Hindlimb muscle (tissue), 1 donor: ENCODE measurements at places on chromosomes 7 and 10.

GRCh38 chr10:42952349-42952748 is 124.5 kb upstream of the RET start:
- DNase-seq, result no peak

- no peak for DNase-seq
These were observed 332.5 kb upstream of the ETV1 start for GRCh38 chr7:14321947-14322346.

- no peak for DNase-seq
These were observed 137.5 kb downstream of the IMMP2L start for GRCh38 chr7:111424768-111425167.

DNA sequence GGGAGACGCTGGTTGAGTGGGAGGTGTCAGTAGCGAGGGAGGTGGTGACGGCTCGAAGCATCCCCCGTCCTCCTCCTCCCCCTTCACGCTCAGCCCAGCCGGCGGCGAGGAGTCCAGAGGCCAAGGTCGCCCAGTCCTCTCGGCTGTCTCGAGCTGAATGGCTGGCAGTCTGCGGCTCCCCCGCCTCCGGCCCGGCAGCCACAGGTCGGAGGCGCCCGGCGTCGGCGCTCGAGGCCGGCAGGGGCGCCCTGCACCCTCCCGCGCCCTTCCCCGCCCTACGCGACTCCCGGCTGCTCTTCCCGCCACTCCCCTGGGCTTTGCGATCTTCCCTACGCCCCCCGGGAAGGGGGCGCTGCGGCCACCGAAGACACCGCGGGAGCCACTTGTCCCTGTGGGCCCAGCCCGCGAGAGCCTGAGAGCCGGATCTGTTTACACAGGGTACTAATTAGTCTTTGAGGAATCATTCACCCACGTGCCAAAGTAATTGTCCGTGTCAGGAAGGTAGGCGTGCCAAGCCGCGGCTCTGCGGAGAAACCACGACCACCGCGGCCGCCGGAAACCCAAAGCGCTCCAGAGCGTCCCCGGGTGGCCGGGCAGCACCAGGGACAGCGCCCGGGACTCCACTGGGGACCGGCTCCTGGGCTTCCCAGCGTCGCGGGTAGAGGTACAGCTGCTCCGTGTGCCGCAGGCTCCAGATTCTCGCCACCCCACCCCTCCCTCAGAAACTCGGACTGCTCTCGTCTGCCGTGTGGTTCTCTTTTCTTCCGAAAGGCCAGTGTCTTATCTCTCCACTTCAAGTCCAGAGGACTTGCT is at the start of gene NXPH1:
Gene NXPH1, plus strand, starts transcription at position 133 of the 813 bp plus-strand sequence.
- no peak for DNase-seq

DNA sequence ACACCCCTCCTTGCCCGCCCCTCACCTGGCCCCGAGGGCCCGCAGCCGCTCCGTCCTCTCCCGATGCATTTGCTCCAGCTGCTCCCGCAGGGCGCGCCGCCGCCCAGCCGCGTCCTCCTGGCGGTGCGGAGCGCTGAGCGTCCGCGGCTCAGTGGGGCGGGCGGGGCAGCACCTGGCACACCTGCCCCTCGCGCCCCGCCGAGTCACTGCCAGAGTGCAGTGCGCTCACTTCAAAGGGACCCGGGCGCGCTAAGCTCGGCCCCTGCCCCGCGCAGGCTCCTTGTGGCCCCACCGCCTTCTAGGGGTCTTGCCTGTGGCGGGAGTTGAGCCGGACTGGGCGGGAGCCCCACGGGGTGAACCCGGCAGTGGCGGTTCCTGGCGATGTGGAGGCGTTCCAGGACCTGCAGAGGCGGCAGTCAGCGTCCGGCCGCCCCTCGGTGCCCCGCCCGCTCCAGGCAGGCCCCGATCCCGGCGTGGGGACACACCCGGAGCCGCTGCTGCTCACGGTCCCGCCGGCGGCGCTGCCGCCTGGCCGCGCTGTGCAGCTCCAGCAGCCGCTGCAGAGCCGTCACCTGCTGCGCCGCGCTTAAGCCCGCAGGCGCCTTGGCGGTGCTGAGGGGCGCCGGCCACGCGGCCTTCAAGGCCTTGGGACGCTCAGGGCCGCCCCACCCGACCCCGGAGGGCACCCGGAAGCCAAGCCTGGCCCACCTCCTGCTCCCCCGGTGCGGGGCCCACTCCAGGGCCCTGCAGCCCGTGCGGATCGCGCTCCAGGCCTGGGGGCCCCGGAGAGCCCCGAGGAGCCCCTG is 6.7 kb downstream of the ATP6V1F start:
- DNase-seq, result peak; percentile 67

DNA sequence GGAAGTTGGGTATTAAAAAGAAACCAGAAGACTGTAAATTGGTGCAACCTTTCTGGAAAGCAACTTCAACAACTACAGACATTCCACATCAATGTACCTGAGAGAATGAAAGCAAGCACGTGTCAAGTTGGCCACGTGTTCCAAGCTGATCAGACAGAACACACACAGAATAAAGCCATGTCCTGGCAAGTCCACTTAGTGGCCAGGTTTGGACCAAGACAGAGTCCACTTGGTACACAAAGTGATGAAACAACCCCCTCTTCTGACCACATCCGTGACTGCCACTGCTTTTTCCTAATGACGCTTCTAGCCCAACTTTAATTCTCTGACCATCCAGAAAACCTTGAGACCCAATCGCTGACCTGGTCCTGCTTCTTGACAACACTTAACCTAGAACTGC is 109.4 kb downstream of the ABLIM1 start:
- peak; percentile 42 for DNase-seq

DNA sequence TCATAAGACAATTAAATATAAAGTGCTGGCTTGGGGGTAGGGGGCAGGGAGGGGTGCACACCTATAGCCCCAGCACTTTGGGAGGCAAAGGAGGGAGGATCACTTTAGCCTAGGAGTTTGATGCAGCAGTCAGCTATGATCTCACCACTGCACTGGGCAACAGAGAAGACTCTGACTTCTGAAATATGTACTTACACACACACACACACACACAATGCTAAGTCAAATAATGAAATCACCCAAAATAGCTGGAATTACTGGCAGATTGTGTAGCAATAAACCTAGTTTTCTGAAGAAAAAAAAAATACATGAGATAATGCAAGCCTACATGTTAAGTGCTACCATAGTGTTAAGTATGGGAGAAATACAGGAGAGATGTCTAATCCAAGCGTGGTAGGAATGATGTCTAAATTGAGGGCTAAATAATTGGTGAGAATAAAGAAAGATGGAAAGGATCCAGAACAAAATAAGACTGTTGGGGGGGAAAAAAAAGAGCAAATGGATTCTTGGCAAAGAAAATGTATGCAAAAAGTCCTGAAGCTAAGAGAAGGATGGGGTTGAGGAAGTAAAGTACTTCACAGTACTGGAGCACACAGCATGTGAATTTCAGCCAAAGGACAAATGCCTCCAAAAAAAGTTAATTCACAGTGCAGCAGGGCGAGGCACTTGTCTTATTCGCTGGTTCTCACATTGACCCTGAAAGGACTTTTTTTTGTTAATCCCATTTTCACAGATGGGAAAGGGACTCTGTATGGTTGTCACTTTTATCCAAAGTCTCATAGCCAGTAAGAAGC is 73.9 kb downstream of the IGF2BP3 start:
- DNase-seq, result no peak

GRCh38 chr10:103123282-103124024 is 69.6 kb downstream of the NT5C2 start:
- no peak for DNase-seq

DNA sequence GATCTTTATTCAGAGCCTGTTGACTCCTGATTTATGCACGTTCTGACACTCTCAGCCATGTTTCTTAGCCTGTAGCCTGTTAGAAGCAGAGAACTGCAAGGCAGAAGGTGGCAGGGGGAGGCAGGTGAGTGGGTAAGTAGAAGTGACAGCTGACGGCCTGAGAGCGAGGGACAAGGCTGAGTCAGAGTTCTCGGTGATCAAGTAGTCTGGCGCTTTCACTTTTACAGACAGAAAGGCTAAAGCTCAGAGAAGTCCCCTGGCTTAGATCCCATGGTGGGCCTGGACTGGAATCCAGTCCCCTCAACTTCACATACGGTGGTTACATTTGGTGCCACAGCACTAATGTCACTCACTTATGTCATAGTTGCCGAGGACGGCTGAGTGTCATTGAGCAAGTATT is 139.0 kb downstream of the TACC2 start:
- DNase-seq, result no peak

DNA sequence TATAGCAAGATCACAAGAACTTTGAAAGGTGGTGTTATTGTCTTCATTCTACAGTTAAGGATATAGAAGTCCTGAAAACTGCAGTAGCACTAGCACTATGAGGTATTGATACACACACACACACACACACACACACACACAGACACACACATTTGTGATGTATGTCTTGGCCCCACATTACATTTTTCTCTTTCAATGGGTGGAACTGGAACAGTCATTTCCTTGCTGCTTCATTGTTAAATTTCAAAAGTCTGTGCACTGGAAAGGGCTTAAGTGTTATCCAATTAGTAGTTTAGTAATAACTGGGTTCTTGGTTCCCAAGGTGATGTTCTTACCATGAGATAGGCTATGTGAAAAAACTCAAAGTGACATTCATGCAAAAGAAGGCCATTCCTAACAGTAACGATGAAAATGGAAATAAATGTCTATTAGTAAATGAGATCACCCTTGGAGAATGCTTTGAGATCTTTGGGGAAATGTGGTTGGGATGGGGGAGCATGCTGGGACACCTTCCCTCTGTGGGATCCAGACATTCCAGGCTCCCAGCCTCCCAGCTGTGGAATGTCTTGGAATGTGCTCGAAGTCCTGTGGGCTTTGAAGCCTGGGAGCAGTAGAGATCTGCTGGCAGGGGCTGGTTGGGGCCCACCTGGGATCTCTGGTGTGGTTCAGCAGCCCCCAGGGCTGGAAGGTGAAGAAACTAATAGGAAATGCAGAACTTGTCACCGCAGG is 37.4 kb upstream of the CALD1 start:
- no peak for DNase-seq

DNA sequence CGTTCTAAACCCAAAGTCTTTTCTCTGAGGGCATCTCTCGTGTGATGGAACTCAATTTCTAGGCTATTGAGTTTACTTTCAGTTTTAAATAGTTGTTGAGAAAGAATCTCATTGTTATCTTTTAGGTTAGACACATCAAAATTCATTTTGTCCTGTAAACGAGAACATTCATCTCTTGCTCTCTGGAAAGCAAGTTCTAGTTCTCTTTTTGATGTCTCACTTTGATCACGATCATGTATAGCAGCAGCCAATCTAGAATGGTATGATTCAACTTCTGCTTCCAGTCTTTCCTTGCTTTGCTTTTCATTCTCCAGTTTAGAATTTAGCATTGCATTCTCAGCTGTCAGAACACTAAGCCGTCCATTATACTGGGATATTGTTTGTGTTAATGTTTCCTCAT is 65.1 kb downstream of the ANKRD26 start:
- DNase-seq, result no peak

GRCh38 chr7:101882595-101883564 is 65.5 kb downstream of the CUX1 start:
- DNase-seq, result peak; percentile 58

- DNase-seq, result no peak
These were observed 543 bp downstream of the HMX3 start for GRCh38 chr10:123136221-123136805.

GRCh38 chr10:67259319-67259929 is 333.6 kb downstream of the LRRTM3 start:
- DNase-seq, result no peak

GRCh38 chr7:20744954-20745446 is 41.7 kb downstream of the SP8 start:
- no peak for DNase-seq

- no peak for DNase-seq
These were observed 4.2 kb downstream of the PHTF2 start for GRCh38 chr7:77802557-77803405.

DNA sequence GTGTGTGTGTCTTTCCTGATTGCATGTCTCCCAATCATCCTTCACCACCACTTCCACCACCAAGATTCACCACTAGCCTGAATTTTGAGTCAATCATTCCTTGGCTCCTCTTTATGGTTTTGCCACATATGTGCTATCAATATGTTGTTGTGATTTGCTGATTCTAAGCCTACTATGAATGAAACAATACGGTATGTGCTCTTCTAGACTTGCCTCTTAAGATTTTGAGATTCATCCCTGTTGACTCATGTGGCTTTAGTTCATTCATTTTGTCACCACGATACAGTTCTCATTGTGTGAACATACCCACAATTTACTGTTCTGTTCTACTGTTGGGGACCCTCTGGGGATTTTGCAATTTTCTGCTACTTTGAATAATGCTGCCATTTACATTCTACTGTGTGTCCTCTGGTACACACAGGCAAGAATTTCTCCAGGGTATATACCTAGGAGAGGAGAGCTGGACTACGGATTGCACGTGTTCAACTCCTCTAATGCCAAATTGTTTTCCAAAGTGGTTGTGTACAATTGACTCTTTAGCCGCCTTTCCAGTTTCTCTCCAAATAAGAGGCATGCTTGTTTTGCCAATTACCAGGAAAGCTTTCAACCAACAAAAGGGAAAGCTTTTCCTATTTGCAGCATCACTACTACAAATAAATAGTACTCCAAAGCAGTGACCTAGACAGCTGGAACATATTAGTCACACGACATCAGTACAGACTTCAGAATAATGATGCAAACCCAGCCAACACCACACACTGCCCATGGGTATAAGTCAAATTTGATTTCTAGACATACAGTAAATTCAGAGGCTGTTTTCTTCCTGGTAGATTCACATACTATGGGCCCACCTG is 30.0 kb downstream of the SGMS1 start:
- no peak for DNase-seq

DNA sequence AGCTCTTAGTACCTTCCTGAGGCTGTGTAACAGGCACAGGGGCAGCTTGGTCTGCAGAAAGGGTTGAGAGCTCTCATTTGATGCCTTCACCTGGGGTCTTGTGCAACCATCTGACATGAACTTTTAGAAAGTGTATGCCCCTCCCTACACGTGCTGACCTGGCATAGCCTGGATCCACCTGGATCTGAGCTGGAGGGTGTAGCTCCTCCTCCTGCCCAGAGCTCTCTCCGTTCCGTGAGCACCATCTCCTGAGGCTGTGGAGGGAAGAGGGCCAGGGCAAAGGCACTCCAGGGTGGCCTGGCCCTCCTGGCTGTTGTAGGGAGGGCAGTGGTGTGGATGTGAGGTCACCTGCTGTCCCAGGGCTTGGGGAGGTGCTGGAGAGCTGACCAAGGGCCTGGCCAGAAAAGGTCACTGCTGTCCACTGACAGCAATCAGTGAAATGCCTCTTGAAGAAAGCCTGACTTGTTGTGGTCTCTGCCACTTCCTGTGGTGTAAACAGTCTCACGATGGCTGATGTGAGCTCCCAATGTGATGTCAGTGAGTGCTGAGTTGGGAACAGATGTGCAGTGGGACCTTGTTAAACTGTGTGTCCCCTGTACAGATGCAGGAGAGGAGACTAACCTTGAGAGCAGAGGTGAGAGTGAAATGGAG is 23.0 kb downstream of the AMZ1 start:
- DNase-seq, result no peak

DNA sequence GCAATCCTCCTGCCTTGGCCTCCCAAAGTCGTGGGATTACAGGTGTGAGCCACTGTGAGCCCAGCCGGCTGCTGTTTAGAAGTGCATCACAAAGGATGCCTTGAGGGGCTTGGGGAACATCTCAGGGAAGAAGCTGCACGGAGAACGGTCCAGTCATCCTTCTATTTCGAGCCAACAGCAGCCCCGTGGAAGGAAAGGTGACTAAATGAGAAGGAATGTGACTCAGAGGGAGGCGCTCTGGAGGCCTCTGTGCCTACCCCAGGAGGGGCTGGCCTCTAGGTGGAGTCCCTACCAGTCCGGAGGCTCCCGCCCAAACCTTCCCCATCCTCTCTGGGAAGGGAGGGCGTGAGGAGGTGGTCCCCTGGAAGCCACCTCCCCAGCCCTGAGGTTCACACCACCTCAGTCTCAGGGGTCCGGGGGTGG is 76.2 kb downstream of the CTBP2 start:
- DNase-seq, result no peak
